Urothelium cell line (cell line): ENCODE measurements at places on chromosomes 2 and 18.

DNA sequence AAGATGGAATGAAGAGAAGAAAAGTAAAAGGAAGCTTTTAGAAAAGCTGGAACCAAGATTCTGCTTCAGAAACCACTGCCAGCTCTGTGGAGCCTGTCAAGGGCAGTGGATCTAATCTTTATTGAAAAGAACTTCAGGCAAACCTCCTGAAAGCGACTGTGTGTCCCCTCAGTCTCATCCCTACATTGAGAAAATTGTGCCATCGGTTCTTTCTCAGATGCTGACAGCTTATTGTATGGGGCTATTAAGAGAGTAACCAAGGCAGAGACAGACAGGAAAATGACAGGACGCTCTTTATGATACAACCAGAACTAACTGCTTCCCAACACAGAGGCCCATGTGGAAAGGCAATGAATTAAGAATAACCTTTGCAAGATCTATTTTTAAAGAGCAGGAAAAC lies 763.2 kb upstream of the CHAC2 start:
- DNase-seq: no peak

DNA sequence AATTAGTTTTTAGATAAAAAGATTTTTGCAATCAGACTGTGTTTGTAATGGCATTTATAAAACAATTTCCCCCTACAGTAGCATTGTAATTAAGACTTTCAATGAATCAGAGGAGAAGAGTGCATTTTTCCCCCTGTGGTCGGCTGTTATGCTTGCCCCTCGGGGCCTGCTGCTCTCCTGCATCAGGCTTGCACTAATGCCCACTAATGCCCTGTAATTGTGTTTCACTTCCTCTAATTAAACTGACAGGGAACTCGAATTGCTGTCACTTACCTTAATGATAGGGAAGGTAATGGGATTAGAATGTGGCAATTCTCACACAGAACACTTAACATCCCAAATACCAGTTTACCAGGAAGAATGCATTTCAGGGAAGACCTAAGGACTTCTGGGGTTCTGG lies 61.2 kb upstream of the LRRTM1 start:
- no peak for DNase-seq

DNA sequence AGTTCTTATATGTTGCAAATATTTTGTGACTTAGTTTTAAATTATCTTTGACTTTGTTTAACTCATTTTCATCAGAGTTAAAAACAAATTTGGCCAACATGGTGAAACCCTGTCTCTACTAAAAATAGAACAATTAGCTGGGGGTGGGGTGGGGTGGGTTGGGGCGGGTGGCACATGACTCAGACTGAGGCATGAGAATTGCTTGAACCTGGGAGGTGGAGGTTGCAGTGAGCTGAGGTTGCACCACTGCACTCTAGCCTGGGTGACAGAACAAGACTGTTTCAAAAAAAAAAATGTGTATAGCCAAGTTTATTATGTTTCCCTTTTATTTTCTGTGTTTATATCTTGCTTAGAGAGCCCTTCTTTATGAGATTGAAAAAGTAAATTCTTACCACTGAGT lies 14.2 kb upstream of the LIPG start:
- no peak for DNase-seq

DNA sequence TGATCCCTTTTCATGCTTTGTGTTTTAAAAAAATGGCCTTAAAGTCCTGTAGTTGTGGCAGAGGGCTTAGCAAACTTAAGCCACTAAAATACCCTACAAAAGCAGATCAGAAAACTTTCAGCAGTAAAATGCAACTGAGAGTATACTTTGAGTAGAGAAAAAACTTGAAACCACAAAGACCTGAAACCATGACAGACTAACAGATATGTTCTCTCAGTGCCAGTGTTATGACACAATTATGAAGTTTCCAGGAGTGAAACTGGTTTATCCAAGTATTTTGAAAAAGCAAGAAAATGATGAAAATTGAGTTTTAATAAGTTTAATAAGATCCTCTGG lies 74.5 kb downstream of the SPRED2 start:
- DNase-seq: no peak

DNA sequence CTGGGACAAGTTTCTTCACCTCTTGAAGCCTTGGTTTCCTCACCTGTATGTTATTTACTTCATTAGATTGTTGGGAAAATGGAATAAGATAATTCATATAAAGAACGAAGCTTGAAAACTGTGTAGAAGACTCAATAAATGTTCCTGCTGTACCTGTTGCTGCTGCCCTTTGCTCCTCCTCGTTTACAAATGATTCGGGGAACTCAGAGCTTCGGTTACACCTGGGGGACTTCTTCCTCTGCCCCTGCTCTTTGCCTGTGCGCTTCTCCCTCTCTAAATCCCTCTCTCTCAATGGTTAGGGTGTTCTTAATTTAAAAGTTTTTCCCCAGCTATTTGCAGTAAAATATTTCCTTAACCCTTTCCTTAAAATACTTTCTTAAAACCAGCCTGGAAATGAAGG lies 3.3 kb upstream of the RMDN2 start:
- DNase-seq: no peak

DNA sequence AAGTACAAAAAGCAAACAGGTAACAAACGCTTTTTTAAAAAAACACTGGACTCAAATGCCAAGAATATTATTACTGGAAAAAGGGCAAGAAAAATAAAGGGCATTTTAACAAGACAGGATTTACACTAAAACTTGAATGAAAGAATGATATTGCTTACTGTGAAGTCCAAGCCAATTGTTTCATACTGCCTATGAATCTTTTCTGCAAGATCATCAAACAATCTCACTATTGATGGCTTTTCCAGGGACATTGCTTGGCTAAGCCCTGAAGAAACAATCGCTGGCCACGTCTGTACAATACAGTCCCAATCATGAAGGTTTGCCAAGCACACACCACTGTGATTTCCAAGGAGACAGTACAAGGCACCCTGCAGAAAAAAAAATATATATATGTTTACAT lies 41.4 kb upstream of the GPR75 start:
- DNase-seq: no peak
